ENCODE measurements at places on chromosomes 7 and 10.

DNA sequence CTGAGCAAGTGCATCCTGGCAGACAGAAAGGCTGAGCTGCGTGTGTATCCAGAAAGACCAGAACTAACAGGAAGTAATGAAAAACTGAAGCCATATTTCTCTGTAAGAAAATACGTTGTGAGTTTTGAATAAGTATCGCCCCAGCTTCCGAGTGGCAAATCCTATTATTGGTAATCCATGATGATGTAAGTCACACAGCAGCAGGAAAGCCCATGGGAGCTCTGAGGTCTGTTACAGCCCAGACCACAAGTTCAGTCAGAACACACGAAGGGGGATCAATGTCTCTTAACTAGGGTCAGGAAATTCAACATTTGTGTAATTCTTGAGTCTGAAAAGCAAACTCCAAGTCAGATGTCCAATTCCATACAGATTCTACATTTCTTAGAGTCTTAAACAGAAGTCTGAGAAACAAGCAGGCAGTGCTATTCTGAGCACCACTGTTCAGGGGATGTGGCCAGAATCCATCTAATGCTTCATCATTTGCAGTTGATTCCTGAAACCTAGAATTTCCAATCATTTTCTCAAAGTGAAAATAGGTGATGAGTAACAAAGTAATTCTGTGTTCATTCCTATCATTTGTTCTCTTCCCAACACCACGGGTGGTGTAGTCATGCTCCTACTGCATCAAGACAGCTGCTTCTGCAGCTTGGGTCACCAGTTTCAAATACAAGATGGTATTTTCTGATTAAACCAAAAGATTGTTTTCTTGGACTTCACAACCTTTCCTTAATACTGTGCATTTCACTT, at the start of gene LRIT2:
LRIT2 (minus strand) TSS at position 118 of the 747 bp plus-strand sequence; CDS start at position 94, 24 bp downstream.
- DNase-seq, result no peak

DNA sequence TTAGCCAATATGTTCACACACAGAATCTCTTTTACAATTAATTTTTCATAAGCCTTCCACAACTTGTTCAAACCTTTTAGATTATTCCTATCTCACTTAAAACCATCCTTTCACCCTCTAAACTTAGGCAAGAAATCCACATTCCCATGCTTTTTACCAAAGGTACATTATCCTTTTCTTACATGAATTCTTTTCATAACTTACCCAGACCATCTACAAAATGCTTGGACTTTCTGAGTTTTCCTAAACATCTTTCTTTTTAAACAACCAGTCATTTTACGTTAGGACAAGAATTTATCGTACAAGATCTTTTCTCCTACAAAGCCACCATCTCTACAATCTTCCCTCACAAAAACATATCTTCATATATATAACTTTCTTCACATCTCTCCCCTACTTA, 18.8 kb upstream of the GARS1 start:
- no peak for DNase-seq

DNA sequence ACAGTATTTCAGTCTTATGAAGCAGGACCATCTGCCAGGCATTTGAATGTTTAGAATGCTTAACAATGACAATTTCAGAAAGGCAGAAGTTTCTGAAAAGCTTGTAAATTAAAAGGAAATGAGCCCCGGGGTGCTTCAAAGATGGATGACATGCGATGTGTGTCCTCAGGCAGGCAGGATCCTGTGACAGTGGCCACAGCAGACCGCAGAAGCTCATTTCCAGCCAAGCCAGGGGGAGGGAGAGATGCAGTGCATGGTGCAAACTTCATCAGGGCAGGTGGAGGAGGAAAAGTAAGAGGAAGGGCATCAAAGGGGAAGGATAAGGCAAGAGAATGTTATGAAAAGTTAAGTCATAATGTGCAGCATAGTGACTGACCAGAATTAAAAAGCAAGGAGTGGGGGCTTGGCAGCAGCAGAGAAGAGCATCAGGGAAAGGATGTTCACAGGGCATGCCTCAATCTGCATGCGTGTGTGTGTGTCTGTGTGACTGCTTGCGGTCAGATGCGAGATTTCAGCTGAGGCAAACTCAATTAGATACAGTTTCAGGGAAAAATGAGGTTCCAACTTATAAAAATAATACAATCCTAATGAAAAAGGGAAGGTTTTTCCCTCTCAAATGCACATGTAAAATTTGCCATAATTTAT, 173.7 kb downstream of the COBL start:
- no peak for DNase-seq

DNA sequence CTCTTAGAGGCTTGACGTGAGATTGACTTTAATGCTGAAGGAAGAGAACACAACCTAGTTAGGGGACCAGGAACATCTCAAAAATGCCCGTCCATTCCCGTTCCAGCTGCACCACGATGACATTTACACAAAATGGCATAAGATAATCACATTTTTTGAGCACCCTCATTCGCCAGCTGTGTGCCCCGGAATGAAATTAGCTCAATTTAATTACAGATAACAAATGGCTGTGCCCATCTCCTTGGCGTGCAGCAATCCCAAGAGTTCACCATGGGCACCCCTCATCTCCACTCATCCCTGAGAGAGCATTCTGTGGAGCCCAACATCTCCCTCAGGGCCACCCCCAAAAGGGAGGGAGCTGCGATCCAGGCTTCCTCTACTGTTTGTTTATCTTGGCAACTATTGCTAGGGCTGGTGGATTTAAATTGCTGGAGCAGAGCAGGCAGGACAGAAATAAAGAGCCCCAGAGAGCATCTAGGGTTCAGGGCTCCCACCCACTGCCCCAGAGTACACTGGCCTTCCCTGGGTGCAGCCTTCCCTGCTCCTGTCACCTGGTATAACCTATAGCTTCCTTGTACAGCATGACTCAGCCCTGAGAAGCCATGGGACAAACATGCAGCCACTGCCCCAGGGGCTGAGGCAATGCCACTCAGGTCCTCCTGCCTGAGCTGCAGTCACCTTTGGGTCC, 263.5 kb downstream of the ZEB1 start:
- peak; percentile 27 for DNase-seq

DNA sequence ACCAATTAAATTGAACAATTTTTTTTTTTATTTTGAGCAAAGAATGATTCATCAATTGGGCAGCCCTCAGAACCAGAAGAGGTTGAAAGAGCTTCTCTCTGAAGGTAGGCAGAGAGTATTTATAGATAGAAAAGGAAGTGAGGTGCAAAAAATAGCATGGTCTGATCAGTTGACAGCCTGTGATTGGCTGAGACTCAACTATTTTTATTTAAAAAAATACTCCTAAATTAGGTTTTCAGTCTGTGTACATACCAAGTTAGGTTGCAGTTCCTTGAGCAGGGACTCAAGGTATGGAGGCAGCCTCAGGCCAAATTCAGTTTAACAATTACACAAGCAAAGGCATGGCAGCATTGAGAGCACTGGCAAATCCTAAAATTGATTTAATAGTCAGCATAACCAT, 1074.7 kb downstream of the SORCS1 start:
- no peak for DNase-seq

DNA sequence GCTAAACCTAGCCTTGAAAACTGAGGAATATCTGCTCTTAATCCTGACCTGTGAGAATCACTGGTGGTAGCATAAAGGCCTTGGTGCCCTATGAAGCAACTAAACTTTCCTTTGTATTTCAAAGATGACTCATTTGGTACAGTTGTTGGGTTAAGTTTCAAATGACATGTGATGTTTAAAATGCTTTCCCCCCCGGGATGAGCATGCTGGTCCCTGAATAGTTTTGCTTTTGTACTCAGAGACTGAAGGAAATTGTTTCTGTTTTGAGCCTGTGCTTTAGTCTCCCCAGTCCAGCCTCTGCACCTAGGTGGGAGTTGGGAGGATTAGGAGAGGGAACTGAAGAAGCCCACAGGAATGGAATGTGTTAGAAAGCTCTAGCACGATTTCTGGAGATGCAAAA, 258.9 kb upstream of the NPY start:
- DNase-seq, result peak; percentile 8

GRCh38 chr10:69224862-69225657, 4.9 kb downstream of the HKDC1 start:
- DNase-seq, result no peak

- peak; percentile 81 for DNase-seq
Measured at GRCh38 chr7:115618676-115619075, 411.9 kb downstream of the TFEC start.

GRCh38 chr10:123154711-123155505, 706 bp downstream of the BUB3 start:
- DNase-seq, result peak; percentile 52

- DNase-seq, result no peak
Measured at GRCh38 chr10:69858201-69858600, 56.5 kb downstream of the COL13A1 start.

DNA sequence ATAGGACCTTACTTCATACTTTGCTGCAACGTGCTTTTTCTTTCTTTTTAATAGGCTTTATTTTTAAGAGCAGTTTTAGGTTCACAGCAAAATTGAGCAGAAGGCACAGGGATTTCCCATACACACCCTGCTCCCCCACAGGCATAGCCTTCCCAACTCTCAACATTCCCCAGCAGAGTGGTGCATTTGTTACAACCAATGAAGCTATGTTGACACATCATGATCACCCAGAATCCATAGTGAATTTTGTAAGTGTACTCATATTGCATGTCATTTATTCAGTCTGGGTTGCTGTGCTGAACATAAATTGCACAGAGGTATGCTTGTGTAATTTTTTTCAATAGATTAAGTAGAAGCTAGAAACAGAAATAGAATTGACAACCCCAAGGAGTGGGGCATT, 327.3 kb downstream of the INHBA start:
- no peak for DNase-seq

GRCh38 chr7:23544913-23545354, 13.2 kb upstream of the TRA2A start:
- DNase-seq, result no peak

GRCh38 chr7:30796105-30796869, 25.1 kb downstream of the MINDY4 start:
- peak; percentile 77 for DNase-seq

DNA sequence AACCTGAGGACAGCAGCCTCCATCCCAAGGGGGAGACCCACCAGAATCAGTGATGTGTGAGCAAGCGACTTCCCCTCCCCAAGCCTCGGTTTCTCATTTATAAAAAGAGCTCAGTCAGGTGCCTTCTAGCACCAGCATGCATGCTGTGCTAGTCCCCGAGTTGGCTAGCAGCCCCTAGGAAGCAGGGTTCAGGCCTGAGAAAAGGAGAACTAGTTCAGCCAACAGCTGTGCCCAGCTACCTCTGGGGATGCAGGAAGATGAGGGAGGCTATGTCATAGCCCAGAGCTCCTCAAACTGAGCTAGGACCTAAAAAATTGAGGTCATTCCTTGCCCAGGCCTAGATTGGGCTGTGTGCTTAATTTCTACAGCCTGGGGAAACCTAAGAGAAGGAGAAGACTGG, 13.7 kb downstream of the DRGX start:
- DNase-seq, result no peak

DNA sequence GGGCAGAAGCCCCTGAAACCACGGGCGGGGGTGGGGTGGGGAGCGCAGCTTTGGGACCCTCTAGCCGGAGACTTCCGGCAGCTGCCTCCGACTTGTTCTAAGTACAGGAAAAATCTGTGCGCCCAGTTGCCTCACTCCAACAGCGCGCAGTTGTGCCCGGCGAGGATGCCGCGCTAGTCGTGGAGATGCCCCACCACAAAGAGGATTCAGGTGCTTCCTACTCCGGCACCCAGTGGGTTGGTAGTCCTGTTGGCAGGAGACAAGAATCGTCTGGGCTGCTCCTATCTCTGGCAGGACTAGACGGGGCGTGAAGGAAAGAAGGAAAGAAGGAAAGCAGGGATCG, 465 bp upstream of the NPY start:
- no peak for DNase-seq

- no peak for DNase-seq
Measured at GRCh38 chr10:102773986-102774385, 30.2 kb downstream of the WBP1L start.

DNA sequence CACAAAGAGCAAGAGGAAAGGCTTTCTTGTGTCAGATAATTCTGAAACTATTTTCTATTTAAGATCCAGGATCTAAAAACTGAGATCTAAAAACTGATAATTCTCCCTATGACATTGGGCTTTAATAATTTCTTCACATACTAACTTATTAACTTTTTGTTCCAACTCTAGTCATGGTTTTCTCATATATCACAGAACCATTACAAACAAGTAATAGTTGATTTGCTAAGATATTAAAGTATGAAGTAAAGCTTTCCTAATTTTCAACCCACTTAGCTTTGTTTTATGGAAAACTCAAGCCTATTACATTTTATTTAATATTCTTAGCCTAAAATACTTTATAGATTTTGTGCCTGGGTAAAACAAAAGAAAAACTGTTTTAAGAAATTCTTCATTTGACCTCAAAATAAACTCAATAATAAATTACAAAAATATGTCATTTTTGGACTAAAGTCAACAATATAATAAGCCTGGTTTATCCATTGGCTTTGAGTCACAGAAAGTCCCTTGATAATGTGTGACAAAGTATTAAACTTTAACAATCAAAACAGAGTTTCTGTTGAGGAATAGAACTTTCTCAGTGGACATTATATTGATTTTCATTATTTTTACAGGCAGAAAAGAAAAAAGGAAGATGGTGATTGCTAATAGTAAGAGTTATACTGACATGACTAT, 1142.9 kb upstream of the SORCS1 start:
- no peak for DNase-seq

GRCh38 chr7:1804310-1804709, 134.2 kb downstream of the ELFN1 start:
- DNase-seq, result no peak

DNA sequence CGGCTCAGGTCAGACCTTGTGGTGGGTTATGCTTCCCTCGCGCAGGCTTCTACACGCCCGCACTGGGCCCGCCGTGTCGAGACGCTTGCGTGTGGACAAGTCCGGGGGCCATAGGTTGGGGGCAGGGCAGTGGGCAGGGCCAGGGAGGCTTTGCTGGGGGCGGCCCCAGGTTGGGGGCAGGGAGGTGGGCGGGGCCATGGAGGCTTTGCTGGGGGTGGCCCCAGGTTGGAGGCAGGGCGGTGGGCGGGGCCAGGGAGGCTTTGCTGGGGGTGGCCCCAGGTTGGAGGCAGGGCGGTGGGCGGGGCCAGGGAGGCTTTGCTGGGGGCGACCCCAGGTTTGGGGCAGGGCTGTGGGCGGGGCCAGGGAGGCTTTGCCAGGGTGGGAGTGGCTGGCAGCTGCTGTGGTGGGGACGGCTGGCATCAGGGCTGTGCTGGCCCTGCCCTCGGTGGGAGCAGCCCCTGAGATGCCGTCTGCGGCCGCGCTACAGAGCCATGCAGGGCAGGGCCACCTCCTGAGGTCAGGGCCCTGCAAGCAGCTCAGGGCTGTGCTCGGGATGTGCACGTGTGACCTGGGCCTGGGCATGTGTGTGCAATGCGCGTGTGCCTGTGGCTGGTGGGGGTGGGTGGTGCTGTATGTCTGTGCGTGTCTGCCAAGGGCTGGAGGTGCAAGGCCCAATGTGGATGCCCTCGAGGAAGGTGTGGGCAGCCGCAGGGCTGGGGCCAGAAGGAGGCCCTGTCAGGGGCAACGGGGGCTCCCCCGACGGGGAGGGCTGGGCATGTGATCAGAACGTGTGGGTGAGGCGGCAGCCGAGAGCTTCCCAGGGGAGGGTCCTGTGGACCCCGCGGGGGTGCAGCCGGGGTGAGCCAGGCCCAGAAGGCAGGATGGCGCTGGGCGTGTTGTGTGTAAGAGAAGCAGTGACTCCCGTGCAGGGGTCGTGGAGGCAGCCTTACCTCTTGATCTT, 72.5 kb upstream of the NKX6-2 start:
- DNase-seq, result no peak
